Ecto neural progenitor cell (in vitro differentiated cells): ENCODE measurements at places on chromosomes 3 and 15.

DNA sequence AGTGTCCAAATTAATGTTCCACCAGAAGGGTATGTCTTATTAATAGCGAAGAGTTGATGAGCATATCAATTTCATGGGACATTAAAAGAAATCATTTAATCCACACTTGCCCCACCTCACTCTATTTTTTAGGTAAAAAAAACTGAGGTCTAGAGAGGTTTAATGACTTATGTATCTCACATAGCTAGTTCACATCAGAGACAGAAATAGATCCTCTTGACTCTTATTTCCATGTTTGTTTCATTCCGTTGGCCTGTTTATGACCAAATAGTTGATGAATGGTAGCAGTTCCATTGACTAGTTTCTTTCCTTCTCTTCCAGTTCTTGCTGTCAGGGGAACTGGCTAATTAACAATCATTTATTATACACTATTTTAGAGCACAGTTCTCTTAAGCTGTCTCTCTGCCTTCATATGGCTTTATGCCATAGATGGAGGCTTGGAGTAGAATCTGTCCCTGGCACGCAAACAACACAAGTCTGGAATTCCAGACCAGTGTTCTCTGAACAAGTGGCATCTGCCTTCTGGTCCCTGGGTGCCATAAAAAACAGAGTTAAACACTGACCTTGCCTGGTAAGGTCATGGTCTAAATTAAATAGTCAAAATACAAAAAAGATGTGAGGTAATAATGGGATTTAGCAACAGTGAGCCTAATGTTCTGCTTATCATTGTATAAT is 220.0 kb upstream of the CGNL1 start:
- DNase-seq, result no peak

- DNase-seq, result no peak
These were observed 258.1 kb downstream of the TIGIT start for GRCh38 chr3:114551770-114552526.

DNA sequence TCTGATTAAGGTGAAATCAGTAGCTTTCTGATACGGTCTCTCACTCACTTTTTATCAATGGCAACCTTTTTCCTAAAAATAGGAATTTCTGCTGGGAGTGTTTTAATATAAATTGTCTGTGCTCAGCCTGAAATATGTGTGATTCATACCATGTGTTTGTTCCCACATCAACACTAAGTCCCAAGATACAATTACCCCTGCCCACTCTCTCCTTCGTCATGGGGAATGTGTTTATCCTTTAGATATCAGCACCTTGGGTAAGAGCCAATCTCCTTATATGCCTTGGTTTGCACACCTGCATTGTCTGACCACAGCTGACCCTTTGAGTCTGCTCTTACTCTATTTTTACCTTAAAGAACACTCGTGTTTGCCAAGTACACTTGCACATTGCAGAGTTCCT is 356.4 kb downstream of the LPP start:
- DNase-seq, result no peak

GRCh38 chr3:195758721-195759353 is 38.1 kb downstream of the MUC20 start:
- DNase-seq, result no peak

- peak; percentile 80 for DNase-seq
These were observed 5.5 kb downstream of the SMAD6 start for GRCh38 chr15:66707310-66708082.

DNA sequence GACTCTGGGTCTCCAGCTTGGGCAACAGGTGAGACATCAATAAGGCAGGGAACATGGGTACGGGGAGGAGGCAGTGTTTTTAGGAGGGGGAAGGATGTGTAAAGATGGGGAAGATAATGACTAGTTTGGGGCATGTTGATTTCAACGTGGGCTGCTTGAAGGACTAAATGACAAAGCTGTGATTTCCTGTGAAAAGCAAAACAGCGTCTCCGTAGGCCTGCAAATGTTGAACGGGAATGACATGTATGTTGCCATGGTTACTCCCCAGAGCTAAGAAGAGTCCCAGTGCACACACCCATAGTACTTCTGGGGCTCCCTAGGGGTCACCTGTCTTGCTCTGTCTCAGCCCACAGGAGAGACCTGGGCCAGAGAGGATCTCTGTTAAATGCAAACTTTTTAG is 71.3 kb upstream of the ETV5 start:
- DNase-seq, result no peak

GRCh38 chr3:143002083-143002712 is 828 bp downstream of the U2SURP start:
- DNase-seq, result no peak

DNA sequence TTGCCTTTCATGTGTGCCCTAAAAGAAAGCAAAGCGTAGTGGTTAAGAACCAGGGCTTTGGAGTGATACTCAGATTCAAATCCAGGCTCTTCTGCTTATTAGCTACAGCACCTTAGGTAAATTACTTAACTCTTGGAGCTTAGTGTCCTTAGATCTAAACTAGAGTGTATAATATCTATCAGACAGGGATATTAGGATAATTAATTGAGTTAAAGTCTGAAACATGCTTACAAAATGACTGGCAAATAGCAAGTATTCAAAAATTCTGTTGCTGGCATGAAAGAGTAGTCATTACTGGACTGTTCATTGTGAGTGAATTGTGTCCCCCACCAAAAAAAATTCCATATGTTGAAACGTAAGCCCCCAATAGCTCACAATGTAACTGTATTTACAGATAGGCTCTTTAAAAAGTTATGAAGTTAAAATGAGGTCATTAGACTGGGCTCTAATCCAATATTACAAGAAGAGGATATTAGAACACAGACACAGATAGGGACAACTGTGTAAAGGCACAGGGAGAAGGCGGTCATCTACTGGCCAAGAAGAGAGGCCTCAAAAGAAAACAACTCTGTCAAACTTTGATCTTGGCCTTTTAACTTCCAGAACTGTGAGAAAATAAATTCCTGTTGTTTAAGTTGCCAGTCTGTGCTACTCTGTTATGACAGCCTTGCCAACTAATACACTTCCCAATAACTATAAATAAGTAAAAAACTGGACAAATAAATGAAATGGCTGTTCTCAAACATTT is 60.4 kb upstream of the LRRC3B start:
- no peak for DNase-seq

DNA sequence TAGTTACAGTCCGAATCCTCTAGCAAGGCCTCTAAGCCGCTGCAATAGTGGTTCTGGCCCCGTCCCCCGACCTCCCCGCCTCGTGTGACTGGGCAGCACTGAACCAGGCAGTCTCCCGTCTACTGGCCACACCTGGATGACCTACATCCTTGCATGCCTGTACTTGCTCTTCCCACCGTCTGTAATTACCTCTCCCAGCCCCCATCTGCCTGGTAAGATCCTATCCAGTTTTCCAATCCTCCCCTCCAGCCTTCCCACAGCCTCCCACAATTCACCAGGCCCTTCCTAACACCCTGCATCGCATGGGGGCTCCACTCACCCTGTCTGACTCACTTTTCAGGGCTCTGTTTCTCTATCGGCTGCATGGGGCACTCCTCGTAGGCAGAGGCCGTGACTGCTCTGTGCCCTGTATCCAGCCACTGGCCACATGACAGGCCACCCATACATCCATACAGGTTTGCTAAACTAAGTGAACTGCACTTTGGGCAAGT is 32.8 kb downstream of the XXYLT1 start:
- DNase-seq, result peak; percentile 34

- no peak for DNase-seq
These were observed 2.9 kb downstream of the TNFSF10 start for GRCh38 chr3:172520301-172520831.

GRCh38 chr3:131733086-131733841 is 230.5 kb upstream of the MRPL3 start:
- no peak for DNase-seq

- DNase-seq, result no peak
These were observed 284.1 kb upstream of the ONECUT1 start for GRCh38 chr15:53074221-53074620.

- no peak for DNase-seq
These were observed 17.7 kb upstream of the CGNL1 start for GRCh38 chr15:57358571-57358970.

DNA sequence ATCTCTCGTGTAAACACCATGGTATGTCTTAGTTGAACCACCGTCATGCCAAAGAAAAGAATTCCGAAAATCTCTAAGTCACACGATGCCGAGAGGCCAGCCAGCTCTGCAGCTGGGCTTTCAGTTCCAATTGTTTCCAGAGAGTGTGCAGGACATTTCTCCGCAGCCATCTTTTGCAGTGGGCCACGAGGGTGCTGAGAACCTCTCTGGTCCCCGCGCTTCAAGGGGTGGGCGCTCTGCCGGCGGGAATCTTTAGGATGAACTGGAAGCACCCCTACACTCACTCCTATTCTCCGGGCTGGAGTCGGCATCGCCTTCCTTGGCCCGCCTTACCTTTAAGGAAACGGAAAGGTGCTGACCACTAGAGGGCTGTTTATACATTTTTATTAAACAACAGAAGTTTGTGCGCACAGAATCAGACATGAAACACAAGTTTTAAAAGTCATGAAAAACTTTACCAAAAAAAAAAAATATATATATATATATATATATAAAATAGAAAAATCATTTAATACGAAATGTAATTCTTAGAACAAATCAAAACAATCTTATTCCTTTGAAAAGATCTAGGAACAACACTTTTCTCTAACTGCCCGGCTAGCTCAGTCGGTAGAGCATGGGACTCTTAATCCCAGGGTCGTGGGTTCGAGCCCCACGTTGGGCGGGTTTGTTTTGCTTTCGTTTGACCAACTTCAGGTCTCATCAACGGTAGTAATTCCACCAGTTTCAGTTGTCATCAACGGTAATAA is 12.5 kb upstream of the MORF4L1 start:
- DNase-seq, result peak; percentile 84

DNA sequence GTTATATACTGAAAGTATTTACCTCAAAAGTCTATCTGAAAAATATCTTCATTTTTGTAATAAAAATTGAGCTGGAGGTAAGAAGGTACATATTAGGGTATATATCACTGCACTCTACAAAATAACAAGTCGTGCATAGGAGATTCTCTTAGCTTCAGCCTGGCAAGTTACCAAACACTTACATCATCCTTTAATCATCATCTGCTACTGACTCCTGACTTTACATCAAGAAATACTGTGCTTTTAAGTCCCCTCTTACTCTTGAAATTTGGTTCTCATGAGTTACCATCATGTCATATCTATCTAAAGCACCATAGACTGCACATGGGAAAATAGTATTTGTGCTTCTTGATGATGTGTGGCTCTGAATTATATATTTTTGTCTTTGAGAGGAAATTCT is 50.8 kb downstream of the LYSMD4 start:
- DNase-seq, result no peak

DNA sequence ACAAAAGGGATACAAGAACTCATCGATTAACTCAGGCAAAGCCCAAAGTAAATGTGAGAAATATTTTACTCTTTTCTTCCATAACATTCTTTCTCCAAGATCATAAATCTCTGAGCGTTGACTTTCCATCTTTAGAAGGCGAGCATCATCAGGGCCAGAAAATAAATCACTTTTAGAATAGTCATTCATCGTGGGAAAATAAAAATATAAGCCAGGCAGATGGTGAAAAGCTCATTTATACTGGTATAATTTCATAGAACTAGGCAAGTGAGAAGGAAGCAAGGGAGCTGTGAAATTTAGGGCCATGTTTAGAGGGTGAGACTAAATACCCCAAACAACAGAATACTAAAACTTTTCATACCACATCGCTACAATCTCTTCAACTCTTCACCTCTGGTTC is 191.0 kb downstream of the STT3B start:
- DNase-seq, result no peak

DNA sequence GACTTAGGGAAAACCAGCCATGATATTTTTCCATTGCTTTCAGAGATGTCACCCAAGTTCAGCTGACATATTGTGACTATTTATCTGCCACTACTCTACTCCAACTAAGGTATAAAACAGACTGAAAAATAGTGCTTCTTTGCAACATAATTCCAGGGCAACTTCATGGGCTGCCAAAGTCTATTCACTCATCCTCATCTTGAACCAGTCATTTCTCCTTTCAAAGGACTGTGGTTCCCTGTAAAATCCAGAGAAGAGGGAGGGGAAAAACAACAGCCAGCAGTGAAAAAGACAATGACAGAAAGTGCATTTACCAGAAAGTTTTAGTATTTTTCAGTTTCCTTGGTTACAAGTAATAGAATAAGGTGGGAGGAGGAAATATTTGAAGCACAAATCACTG is 191.1 kb downstream of the EFHB start:
- DNase-seq, result no peak

GRCh38 chr3:171522651-171523050 is 62.4 kb upstream of the TNIK start:
- DNase-seq, result no peak

DNA sequence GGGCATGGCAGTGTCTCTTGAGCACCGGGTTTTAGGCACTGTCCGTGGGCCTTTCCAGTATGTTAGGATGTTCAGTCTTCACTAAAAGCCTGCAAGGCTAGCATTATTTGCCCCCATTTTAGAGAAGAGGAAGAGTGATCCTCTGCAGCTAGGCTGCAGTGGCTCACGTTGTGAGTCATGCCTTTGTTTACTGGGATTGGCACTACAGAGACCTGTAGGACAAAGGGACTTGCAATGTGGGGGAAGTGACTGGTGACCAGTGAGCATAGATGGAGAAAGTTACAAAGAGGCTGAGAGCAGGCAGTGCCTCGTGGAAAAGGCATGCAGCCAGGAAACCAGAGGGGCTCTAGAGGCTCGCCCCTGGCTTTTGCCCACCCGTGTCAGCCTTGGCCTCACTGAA is 26.8 kb upstream of the CPNE9 start:
- no peak for DNase-seq

- no peak for DNase-seq
These were observed 19.5 kb upstream of the C3orf70 start for GRCh38 chr3:185172086-185173049.

- no peak for DNase-seq
These were observed 300.5 kb upstream of the ARL6 start for GRCh38 chr3:97464035-97464434.

- no peak for DNase-seq
These were observed 760.8 kb upstream of the CFAP20DC start for GRCh38 chr3:59810606-59811005.

DNA sequence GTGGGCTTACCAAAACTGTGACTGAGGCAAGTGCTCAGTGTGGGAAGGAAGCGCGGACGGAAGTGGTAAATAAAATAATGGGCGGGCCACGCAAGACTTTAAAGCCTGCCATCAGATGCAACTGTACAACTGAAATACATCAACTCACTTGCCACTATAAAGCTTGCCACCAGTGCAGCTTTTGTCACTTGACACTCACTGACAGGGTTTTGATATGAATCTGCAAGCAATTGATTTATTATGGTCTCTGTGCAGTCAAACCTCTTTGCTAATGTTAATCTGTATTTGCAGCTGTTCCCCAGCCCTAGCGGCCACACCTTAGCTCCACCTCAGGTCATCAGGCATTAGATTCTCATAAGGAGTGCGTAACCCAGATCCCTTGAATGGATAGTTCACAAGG is 2.3 kb upstream of the GFM1 start:
- no peak for DNase-seq

GRCh38 chr15:90143166-90143655 is 40.9 kb upstream of the IDH2 start:
- peak; percentile 90 for DNase-seq

- no peak for DNase-seq
These were observed 156.3 kb downstream of the LPP start for GRCh38 chr3:188310270-188310710.
